ENCODE measurements at places on chromosomes 3 and 15.

DNA sequence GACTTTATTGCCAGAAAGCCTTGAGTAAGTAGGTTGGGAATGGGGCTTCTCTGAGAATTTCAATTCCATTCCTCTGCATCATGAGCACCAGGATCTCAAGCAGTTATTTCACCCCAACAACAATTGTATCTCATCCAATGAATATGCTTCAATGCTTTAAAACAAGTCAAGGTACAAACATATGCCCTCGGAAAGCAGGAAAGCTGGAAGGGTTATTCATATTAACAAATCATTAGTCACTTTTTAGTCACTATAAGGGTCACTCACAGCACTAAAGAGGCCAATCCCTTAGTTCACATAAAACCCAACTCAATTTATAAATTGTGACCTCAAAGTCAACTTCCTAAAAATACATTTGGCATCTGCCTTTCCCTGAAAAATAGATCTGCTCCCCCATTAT lies 16.2 kb downstream of the MB21D2 start:
- DNase-seq = no peak

GRCh38 chr15:27514526-27514925 lies 543.5 kb downstream of the GABRG3 start:
- DNase-seq = no peak

- no peak for DNase-seq
Observed at GRCh38 chr3:11699083-11699427, 55.3 kb upstream of the VGLL4 start.

DNA sequence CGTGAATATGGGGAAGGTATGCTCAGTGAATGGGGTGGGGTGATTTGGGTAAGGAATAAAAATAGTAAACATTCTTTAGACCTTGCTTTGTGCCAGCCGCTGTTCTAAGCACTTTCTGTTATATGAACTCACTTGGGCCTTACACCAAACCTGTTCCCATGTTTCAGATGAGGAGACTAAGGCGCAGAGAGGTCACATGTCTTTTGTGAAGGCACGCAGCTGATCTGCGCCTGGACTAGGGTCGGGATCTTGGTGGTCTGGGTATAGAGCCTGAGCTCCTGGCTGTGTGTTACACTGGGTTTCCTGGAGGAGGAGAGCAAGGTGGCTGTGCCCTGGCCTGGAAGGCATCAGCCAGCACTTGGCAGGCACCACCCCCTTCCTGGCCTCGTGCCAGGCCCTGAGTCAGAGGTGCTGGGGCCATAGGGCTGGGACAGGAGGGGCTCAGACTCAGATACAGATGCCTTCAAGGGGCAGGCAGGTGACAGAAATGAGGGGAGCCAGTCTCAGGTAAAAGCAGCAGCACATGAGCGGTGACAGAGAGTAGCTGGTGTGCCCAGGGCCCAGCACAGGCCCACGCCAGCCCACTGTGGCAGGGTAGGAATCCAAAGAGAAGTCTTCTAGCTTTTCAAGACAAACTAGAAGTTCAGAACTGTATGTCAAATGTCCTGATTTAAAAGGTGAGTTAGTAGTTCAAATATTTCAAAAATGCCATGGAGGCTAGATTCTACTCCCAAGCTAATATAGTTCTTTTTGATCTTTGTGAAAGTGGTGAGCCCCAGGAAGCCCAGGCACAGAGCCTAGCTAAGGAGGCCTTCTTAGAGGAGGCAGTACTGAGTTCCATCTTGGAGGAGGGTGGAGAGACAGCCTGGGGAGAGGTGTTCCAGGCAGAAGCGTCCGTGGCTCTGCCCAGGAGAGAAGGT lies 83.1 kb downstream of the DNAJB8 start:
- DNase-seq = no peak

All from activated CD4-positive, alpha-beta T cell treated with anti-CD3 and anti-CD28 coated beads, Interleukin-2, amount 10 ng/mL, durations not matched to agents 24 days and 14 days (primary cell).